ENCODE measurements at places on chromosomes 2 and 18.

DNA sequence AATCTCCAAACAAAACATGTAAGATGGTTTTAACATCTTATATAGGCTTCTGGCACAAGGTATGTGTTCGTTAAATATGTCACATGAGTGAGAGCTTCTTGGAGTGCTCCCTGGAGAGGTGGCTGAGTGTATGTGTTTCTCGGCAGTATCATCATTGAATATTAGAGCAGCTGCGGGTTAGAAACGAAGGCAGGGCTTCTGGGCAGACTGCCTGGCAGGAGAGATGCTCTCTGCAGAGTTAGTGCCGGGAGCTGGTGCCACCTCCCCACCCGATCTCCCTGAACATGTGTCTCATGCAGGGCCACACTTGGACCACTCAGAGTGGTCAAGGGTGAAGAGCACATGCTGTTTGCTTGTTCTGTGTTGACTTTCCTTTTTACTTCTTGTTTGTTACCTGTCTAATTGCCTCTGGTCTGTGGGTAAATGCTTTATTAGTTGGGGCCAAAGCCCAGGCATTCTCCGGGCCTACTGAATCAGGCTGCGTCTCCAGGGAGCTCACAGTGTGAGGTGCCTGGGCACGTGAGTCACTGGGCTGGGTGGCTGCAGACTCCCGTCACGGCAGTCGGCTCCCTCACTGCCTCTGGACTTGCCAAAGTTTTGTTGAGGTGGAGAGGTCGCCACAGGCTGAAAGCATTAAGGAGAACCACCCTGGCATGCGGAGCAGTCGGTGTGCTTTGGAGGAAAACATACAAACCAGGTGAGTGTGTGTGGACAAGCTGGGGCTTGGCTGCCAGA is 246.6 kb downstream of the FHOD3 start:
- no peak for DNase-seq

DNA sequence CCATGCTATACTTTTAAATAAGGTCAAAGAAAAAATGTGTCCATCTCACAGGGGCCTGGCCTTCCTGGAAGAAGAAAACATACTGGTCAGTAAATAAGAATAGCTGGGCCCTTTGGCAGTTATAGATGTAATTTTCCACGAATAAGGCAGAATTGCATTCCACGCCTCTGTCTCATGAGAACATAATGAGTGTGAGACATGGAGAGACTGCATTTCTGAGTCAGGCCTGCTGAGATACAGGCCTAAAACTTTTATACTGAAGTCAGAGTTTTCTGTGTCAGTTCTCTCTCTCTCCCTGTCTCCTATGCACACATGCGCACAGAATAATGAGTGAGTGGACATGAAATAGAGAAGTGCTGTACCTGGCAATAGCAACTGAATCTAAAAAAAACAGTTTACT is 20.4 kb upstream of the IL1R1 start:
- DNase-seq, result no peak

DNA sequence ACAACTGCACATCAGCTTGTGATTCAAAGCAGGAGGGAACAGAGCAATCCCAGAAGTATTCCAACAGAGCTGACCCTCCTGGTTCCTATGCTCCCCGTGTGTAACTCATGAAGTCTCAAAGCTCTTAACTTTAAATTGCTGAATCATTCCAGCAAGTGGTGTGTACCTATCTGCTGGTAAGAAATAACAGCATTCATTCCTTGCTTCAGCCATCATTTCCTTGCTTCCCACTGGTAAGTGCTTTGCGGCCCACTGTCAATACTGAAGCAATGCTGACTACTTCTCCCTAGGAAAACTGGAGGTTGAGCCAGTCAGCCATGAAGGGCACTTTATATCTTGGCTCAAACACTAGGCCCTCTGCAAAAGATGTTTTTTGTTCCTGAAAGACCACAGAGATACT is 222.4 kb downstream of the EXOC6B start:
- DNase-seq, result peak; percentile 15

GRCh38 chr2:36616947-36617346 is 19.0 kb upstream of the FEZ2 start:
- no peak for DNase-seq

DNA sequence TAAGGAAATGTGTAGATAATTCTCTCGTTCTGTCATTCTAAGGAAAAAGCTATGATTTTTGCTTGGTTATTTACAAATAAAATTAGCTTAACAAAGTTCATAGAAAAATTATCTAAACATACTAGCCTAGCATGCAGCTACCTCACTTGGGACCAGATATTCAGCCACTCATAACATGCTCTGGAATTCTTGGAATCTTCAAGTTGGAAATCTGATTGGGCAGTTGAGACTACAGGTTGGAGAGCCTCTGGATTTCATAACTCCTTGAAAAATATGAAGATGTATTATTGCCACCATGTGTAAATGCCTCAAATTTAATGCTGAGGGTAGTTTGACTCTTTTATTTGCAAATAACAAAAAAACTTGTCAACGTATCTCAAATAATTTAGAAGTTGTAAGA is 132.2 kb upstream of the GULP1 start:
- no peak for DNase-seq

DNA sequence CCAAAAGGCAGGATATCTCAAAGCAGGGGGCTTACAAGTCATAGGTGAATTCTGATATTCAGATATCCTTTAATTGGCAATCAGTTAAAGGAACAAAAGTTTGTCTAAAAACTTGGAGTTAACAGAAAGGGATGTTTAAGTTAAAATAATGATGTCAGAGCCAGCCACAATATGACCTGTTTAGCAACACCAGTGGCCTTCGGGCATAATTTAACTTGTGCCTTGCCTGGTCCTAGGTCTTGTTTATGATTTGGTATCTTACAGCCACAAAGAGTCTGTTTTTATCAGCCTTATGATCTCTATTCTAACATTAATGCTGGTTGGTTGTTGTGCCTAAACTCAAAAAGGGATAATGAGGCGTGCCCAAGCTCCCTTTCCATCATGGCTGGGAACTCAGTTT is 252.9 kb downstream of the RNF152 start:
- DNase-seq, result peak; percentile 58

DNA sequence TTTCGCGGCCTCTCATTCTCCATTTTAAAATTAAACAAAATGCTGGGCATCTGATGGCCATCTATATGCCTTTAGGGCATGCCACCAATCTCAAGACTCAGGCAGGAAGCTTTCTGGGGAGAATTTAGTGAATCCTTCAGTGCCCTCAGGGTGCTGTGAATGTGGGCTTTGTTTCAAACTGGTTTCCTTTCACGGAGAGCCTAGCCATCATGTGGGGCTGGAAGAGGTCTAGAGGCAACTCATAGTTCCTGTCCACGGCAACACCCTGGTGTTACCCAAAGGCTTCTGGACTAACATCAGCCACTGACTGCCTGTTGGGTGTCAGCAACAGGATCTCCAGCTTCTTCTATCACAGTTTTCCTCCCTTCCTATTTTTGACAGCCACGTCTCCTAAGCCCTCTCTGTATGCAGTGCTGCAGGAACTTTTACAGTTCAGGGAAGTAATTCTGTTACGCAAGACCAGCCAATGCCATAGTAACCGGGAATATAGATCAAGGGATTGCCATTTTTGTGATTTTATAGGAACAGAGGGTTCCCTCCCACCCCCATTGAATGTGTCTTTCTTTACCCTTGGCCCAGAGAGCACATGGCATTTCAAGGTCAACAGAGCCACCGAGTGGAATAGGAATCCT is 7.9 kb upstream of the WDR33 start:
- no peak for DNase-seq

- peak; percentile 52 for DNase-seq
Observed at GRCh38 chr18:78192054-78192453, 787.6 kb upstream of the SALL3 start.

GRCh38 chr2:61193670-61194561 is 31.9 kb downstream of the C2orf74 start:
- no peak for DNase-seq

- no peak for DNase-seq
Observed at GRCh38 chr2:122753336-122753735, 997.9 kb downstream of the TSN start.

GRCh38 chr2:201656740-201657139 is 13.4 kb upstream of the TMEM237 start:
- no peak for DNase-seq

DNA sequence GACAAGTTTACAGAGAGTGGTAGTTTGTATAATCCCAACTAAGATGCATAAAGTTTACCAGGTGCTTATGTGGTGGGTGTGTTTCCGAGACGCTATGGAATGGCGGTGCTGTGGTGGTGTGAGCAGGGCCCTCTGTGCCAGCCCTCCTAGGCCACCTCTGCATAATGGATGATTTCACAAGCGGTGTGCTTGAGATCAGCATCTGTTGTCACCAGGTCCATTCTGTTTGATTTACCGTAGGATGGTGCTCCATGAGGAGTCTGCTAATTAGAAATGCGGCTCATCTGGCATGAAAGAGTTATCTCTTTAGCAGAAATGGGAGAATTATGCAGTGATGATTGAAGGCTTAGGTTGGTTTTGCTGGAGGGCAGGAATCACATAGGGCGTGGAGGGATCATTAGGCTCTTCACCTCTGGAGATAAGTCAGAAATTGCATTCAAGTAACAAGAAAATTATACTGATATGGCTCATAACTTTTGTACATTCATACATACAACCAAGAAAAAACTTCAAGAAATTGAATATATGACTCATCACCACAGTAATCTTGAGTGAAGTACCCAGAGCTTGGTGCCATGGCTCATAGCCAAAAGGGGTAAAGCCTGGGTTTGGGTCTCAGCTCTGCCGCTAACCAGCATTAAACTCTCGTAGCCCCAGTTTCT is 41.4 kb downstream of the CRIM1 start:
- DNase-seq, result no peak

GRCh38 chr18:31498574-31499524 is 872 bp downstream of the DSG2 start:
- DNase-seq, result no peak

GRCh38 chr2:154402213-154402612 is 296.3 kb upstream of the KCNJ3 start:
- DNase-seq, result peak; percentile 64

GRCh38 chr18:67652288-67652687 is 135.8 kb upstream of the DSEL start:
- DNase-seq, result no peak

- no peak for DNase-seq
Observed at GRCh38 chr2:181684454-181685149, 4.3 kb upstream of the NEUROD1 start.

DNA sequence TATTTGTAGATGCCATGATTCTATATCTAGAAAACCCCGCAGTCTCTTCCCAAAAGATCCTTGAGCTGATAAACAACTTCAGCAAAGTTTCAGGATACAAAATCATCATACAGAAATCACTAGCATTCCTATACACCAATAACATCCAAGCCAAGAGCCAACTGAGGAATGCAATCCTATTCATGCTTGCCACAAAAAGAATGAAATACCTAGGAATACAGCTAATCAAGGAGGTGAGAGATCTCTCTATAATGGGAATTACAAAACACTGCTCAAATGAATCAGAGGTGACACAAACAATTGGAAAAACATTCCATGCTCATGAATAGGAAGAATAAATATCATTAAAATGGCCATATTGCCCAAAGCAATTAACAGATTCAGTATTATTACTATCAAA is 551.4 kb upstream of the SLC39A10 start:
- DNase-seq, result no peak

DNA sequence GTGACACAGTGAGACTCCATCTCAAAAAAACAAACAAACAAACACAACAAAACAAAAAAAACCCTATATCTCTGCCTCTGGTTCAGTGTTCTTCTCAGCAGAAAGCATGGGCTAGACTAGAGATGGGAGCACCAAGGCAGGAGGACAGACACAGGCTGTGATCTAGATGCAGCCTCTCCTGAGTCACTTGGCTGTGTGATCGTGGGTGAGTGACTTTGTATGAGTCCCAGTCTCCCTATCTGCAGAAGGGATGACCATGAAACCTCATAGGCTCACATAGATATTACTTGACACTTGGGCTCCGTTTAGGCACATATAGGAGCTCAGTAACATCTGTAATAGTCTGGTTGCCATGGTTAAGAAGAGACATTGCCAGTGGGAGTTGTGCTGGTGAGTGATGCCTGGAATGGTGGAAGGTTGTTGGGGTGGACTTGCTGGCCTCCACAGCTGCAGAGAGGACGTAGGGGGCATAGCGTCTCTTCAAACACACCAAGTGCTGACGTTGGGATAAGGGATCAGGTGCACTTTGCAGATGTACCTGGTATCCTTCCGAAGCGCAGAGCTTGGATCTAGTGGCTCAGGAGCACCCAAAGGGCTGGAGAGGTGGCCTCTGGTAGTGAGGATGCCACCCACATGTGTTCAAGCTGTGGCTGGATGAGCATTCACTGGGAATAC is 318.9 kb upstream of the HS6ST1 start:
- DNase-seq, result no peak

DNA sequence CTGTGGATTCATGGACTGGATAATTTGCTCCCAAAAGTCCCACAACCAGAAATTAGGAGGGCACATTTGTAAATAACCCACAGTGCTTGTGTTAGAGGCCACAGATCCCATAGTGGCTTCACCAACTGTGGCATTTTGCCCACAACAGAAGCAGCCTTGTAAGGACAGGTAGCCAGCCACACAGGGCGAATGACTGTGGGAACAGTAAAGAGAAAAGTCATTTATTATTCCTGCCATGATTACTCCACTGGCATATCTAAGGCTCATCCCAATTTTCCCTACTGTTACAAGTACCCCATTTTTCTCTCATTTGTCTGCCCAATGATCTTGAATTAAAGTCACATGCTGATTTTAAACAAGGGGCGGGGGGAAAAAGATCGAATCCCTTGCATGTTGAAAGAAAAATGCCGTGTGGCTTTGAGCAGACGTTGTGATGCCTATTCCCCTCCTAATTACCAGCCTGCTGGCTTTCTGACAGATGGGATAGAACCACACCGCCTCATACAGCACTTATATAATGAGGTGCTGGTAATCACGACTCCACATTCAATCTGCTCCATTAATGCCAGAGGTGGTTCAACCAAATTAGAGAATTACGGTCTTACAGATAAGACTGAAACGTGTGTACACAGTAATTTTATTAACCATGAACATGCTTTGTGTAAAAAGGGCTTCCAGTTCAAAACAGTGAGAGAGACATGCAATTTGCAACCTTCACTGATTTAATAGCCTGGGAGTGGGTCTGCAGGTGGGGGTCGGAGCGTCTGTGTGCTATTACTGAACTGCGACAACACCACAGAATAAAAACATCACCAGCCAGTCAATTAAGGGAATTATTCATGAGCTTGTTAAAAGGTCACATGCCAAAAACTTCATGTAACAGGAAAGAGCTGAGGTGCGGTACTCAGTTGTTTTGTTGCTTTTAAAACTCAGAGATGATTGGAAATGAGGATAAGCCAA is 196.0 kb downstream of the TMEM163 start:
- no peak for DNase-seq

- no peak for DNase-seq
Observed at GRCh38 chr2:238873841-238874240, 26.0 kb downstream of the TWIST2 start.

GRCh38 chr2:67394734-67395133 is 2.4 kb upstream of the ETAA1 start:
- peak; percentile 37 for DNase-seq

DNA sequence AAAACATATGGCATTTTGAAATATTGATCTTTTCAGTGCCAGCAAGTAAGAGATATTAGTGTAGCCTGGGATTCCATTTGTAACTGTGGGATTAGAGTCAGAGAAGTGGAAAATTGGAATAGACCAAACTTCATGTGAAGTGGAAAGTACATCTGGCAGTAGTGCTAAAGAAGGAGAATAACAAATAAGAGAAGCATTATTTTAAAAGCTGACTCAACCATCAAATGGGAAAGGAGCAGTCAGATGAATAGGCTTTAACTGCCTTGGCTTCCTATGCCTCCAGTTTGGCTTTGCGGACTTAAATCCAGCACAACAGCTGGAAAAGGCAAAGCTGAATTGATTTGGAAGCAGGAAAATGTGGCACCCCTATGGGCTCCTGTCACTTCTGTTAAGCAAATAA is 623.1 kb downstream of the TSN start:
- DNase-seq, result no peak

GRCh38 chr2:48269117-48269822 is 260.7 kb upstream of the STON1 start:
- no peak for DNase-seq

Data from H4 (cell line).